ENCODE measurements at places on chromosomes 6 and 20.

DNA sequence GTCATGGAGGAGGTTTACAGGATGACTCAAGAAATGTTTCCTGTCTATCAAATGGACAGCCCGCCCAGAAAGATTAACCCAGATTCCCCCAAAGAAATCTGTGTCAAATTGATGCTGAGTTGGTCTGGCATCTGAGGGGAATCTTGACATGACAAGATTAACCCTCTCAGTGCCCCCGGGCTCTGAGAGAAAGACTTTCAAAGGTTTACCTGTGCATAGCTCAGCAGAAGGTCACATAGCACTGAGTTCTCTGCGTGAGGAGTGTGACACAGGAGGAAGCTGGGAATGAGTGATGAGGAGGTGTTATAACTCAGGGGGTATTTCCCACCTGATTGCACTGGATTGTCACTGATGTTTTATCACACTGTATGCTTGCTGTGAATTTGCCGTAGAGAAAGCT lies 601.2 kb downstream of the DHX35 start:
- no peak for DNase-seq

DNA sequence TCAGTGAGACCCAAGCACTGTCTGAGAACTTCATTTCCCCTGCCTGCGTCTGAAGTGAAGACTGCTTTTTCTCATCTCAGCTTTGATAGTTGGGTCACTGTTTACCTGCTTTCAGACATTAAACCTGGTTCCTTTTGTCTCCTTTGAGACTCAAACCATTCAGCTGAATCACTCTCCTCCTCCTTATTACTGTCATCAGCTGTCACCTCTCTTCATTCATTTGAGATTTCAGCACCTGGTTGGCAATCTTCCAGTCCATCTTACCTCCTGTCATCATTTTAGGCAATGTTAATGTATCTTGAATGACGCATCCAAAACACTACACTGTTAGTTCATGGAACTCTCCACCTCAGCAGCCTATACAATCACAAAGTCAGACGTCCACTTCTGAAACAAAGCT lies 34.3 kb upstream of the SOX4 start:
- no peak for DNase-seq

GRCh38 chr6:72580281-72580940 lies 41.5 kb upstream of the KCNQ5 start:
- DNase-seq: no peak

DNA sequence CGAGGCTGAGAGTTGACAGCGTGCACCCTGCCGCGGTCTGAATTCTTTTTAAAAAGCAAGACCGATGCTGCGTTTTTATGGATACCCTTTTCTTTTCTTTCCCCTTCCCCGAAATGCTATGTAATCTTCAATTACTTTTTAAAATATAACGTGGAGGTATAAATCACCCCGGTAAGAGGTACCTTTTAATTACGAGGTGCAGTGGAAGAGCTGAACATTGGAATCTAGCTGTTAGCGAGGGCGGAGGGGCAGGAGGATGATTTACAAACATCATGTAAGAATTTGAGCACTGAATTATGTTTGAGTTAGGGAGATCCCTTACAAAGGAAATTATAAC lies 1.2 kb downstream of the EYA2 start:
- DNase-seq: no peak

DNA sequence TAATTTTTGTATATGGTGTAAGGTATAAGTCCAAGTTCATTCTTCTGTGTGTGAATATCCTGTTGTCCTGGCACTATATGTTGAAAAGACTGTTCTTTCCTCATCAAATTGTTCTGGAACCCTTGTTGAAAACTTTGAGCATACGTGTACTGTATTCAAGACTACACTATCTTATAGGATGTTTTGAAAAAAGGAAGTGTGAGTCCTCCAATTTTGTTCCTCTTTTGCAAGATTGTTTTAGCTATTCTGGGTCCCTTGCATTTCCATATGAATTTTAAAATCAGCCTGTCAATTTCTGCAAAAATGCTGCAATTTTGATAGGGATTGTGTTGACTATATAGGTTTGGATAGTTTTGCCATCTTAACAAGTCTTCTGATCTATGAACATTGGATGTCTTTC lies 195.2 kb downstream of the BACH2 start:
- DNase-seq: no peak
